ENCODE measurements at places on chromosomes 3 and 15.

DNA sequence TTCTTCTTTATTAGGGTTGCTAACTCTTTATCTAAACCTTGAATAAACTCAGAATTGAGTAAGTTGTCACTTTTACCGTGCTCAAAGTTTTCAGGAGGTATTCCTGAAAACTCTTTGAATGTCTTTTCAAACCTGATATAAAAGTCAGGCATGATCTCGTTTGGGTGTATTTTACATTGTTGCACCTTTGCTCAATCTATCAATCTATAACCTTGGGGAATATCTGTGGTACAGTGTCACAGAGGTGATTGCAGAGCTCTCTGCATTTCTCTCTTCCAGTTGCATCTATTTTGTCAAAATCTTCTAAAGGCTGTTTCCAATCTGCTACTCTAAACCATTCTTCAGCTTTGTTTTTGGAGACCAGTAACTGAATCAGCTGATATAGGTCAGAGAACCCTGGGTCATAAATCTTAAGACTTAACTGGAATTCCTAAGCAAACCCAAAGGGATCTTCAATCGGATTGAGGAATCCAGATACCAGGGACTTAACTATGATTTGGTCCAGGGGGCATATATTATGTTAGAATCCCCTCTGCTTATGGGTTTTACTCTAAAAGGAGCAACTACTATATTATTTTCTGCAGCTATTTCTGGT, 35.6 kb upstream of the AP4E1 start:
- no peak for DNase-seq

- DNase-seq: no peak
These were observed 85.4 kb downstream of the MAGI1 start for GRCh38 chr3:65953301-65953812.

GRCh38 chr3:58329922-58330413, 2.7 kb upstream of the PXK start:
- no peak for DNase-seq

GRCh38 chr3:17013050-17013449, 128.3 kb downstream of the PLCL2 start:
- no peak for DNase-seq

GRCh38 chr15:75045332-75046015, 22.1 kb downstream of the PPCDC start:
- no peak for DNase-seq

DNA sequence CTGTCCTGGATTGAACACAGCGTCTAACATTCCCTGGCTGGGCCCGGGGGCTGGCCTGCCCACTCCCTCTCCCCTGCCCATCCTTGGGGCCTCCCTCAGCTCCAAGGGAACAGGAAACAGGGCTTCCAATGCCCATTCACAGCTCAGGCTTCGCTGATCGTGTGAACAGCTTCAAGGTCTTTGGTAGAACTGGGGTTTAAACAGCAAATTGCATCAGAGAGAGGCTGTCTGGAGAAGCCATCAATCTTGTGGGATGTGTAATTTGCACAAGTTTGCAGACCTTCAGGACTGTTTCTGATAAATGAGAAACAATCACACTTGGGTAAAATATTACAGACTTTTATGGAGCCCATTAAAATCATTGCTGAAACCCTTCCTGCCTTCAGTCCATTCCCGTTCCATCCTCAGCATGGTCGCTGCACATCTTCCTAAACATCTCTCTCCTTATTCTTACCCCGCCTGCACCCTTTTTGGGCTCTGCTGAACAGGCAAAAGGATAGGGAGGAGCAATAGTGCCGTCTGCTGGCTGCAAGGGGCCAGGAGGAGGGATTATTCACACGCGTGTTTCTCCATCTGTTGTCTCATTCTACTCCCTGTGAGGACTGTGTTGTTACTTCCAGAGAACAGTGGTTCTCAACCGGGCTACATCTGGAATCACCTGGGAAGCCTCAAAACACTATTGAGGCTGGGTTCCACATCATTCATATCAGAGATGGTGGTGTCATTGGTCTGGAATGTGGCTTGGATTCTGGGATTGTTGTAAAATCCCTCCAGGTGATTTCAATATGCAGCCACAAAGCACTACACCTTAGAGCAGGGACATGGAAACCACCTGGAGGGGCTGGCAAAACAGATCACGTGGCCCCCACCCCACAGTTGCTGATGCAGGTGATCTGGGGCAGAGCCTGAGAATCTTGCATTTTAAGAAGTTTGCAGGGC, 116.3 kb downstream of the CLSTN2 start:
- no peak for DNase-seq

DNA sequence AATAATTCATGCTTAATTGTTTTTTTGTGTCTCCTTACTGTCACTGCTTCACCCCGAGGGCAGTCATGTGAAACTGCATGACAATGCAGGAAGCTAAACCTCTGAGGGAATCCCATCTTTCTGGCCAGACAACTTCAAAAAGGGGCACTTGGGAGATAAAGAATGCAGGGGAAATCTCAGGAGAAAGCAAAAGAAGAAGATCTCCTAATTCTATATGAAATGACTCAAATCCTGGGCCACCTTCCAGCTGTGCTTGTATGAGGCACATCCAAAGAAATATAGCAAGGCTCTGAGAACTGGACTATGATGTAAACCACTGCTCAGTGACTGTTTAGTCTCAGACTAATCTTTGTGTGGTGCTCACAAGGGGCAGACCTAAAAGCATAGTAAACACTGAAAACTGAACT, 22.6 kb upstream of the UMPS start:
- DNase-seq: no peak

DNA sequence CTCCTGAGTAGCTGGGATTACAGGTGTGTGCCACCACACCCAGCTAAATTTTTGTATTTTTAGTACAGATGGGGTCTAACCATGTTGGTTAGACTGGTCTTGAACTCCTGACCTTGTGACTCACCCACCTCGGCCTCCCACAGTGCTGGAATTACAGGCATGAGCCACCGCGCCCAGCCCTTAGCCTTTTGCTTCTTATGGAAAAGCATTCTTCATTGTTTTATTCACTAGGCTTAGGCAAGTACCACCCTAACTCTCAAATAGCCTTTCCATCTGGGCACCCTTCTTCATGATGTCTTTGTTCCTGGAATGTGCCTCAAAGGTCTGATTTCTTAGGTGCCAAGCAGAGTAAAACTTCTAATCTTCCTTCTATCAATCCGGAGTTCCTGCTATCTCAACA, 641.8 kb downstream of the FHIT start:
- peak; percentile 6 for DNase-seq

GRCh38 chr3:190764231-190765134, 98.0 kb downstream of the GMNC start:
- DNase-seq: no peak

DNA sequence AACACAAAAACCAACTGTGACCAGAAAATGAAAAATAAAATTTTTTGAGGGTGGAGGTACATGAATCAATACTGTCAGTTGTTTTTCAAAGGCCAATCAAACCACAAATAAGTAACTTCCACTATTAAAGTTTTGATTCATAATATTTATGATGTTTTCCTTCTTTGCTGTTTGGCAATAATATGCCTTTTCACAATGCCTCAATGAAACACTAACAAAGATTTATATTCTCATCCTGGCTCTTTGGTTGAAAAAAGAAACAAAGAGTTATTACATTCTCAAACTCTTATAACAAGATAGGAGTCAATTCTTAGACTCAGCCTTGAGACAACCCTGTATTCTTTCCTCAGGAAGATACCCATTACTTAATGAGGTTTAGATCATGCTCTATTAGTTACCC, 63.1 kb downstream of the C3orf70 start:
- no peak for DNase-seq

DNA sequence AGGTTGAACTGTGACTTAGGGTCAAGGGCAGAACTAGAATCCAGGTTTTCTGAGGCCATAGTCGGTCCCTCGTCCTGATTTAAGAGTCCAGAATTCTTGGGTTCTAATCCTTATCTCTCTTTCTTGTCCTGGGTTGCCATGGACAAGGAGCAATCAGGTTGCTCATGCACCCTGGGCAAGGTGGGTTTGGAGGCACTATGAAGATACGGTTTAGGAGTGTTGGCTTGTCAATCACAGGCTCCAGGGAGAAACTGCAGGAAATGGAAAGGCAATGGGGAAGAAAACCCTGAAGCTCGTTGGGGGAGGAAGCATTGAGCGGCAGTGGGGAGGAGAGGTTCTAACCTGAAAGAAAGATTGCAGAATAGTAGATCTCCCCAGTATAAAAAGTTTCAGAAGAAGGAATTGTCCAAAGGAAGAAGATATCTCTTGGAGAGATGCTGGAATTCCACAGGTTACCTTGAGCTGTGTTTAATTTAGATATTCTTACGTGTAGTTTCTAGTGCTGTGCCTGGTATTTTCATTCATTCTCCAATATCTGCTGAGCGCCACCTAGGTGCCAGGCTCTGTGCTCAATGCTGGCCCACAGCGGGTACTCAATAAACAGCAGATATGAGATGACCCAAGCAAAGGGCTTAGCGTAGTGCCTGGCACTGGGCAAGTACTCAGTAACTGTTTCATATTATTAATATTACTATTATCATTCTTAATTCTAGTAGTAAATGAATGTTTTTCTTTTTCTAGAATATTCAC, 2.0 kb downstream of the ACAN start:
- DNase-seq: no peak

DNA sequence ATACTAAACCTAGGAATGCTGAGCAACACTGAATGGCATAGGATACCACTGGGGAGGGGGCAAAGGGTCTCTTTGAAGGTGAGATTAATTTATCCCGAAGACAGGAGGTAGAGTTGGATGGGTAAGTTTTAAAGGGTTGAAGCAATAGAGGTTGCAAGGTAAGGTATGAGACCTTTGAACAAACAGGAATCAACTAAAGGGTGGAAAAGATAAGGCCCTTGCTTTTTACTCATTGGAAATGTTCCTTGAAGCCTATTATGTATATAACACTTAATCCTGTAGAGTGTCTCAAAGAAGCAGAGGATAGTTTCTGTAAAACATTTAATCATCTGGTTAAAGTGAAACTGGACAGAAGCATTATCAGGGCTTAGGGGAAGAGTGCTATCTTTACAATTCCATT, 5.7 kb downstream of the ABHD5 start:
- DNase-seq: no peak

- peak; percentile 29 for DNase-seq
These were observed 23.6 kb downstream of the CRTC3 start for GRCh38 chr15:90553248-90553745.

DNA sequence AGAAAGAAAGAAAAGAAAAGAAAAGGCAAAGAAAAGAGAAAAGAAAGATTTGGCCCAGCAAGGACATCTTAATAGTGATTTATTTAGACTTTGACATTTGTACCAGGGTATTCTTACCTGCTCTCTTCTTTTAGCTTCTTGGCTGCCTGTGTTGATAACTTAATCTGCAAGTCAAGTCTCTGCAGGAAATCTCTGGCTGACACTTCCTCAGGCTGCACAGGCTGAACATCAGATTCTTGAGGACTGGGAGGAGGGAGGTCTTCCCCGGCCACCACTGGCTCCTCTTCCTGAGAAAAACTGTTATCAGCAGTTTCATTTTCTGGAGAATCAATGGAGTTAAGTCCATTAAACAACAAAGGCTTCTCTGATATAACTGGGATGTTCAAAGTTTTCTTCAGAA, 12.8 kb downstream of the LYSMD2 start:
- DNase-seq: no peak

GRCh38 chr3:68479779-68480178, 452.6 kb downstream of the TAFA4 start:
- DNase-seq: no peak

GRCh38 chr3:102112704-102113230, 263.5 kb downstream of the NFKBIZ start:
- DNase-seq: no peak

GRCh38 chr15:96974761-96975160, 644.3 kb downstream of the NR2F2 start:
- DNase-seq: peak; percentile 29

DNA sequence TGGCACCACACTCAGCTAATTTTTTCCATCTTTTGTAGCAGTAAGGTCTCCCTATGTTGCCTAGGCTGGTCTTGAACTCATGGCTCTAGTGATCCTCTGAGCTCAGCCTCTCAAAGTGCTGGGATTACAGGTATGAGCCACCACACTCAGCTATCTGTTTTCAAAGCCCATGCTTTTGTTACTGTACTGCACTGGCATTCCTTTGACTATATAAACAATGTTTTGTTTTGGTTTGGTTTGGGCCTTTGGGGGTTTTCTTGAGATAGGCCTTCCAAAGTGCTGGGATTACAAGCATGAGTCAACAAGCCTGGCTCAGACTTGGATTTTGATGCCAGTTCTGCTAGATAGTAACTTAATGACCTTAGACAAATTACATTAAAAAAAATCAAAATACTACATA, 89.7 kb upstream of the GK5 start:
- no peak for DNase-seq

DNA sequence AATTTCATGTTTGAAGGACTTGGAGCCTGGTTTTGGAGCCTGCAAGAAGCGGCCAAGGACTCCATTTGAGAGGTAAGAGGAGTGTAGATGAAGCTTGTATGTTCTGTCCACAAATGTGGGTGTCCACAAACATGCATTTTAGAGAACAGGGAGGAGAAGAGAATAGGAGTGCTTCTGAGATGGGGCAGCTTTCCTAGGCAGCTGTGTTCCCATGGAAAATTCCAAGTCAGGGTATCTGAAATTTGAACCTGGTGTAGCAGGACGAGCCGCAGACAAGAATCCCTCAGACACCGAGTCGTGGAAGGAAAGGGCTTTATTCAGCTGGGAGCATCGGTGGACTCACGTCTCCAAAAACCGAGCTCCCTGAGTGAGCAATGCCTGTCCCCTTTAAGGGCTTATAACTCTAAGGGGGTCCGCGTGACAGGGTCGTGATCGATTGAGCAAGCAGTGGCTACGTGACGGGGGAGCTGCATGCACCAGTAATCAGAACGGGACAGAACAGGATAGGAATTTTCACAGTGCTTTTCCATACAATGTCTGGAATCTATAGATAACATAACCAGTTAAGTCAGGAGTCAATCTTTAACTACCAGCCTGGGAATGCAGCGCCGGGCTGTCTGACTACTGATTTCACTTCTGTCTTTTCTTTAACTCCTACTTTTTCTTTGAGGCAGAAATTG, 71.4 kb upstream of the WDR72 start:
- DNase-seq: no peak

DNA sequence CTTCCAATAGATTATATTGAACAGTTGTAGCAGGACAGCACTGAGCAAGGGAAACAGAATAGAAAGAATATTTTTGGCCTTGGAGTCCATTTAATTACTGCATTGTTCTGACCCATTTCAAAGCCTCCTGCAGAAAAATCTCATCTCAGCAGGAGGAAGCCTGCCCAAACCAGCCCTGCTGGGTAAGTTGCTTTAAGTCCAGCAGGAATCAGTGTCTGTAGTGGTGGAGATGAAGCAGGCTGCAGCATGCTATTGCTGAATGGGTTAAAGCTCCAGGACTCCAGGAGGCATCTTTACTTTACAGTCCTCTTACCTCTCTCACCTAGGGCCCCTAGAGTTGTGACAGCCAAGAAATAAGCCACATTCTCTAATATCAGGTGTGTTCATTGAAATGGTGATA, 380.3 kb upstream of the THBS1 start:
- DNase-seq: no peak

All from urothelium cell line (cell line).